Hindlimb muscle (tissue), 1 donor: ENCODE measurements at places on chromosomes 1 and 21.
A peak's percentile ranks its signal among the peaks of the same experiment; 100 is the strongest.

GRCh38 chr1:95340061-95340460 is 106.1 kb downstream of the RWDD3 start:
- DNase-seq, result no peak

GRCh38 chr1:151518431-151518830 is 7.2 kb downstream of the CGN start:
- DNase-seq, result no peak

DNA sequence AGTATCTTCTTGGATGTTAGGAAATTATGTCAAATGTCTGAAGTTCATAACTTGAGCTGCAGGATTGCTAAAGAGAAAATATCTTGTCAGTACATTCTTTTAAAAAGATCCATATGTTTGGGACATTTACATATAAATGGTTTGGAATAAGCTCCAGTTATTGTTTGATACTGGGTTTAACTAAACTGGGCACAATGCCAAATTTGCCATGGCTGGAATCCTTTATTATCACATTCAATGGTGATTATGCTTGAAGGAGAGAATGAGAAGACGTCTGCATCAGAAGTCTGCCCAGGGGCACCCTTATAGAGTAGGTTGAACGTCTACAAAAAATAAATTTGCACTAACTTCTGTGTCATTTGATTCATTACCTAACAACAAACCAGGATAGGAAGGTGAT is 652.5 kb downstream of the AMY1C start:
- no peak for DNase-seq

GRCh38 chr1:180000575-180000974 is 46.0 kb downstream of the CEP350 start:
- no peak for DNase-seq

- no peak for DNase-seq
Measured at GRCh38 chr21:44618504-44618903, 6.6 kb downstream of the KRTAP10-8 start.

DNA sequence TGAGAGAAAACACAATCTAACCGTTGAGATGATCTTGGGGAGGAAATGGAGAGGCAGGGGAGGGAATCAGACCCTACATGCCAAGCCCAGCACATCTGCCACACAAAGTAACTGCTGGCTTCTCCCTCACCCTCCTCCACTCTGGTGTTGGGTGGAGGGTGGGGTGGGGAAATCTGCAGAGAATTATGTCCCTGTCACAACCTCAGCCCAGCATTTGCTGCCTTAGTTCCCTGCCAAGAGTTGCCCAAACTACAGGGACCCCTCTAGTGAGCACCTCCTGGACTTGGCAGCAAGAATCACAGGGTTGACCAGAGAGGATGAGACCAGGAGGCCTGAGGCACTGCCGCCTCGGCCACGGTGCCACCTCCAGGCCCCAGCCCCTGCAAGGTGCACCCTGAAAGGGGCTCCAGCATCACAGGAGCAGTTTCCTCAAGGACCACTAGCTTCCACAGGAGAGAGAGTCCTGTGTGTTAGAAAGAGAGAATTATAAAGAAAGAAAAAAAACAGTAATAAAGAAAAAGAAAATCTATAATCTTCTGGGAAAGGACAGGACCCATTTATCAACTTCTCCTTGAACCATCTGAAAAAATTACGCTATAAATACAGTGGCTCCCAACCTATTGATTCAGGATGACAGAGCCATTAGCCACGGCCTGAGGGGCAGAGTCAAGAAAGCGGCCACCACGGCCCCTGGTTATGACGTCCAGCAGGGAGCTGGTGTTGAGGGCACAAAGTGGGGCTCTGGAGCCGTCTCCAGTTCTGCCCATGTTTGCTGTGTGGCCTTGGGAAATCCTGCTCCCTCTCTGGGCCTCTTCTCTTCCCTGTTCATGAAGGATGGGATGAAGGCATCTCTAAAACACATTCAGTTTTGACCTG is 451.7 kb downstream of the MATN1 start:
- no peak for DNase-seq

DNA sequence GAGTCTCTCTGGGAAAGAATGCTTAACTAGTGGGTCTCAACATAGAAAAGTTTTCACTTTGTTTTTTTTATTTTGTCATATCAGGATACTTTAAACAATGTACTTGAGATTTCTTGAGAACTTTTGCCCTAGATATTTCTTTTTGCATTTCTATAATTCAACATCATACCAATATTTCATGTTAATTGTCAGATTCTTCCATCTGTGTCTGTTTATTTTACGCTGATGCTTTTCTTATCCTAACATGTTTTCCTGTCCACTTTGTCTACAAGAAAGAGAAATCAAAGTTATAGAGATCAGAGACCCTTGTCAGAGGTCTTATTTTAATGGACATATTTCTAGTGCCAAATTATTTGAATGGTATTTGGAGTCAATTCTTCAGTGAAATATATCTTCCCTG is 95.5 kb upstream of the B3GALT2 start:
- DNase-seq, result no peak

DNA sequence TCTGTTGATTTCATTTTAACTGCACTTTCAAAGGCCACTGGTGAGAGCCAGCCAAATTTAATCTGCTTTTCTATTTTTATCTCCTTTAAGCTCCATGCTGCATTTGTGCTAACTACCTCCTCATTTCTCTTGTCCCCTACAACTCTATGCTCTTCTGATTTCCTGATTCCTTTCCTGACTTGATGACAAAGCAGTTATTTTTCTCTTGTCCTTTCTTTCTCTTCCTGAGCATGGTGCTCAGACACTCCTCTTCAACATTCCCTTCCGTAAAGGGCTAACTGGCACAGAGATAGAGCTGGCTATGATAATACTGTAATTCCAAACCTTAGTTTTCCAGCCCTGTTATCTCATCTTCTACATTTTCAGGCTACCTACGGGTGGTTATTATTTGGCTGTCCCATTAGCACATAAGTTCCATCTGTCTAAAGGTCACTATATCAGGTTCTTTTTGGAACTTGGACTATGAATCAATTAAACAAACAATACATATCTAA is 6.8 kb upstream of the BCAS2 start:
- DNase-seq, result no peak

- peak; percentile 19 for DNase-seq
Measured at GRCh38 chr1:246608616-246609376, 42.5 kb downstream of the CNST start.

DNA sequence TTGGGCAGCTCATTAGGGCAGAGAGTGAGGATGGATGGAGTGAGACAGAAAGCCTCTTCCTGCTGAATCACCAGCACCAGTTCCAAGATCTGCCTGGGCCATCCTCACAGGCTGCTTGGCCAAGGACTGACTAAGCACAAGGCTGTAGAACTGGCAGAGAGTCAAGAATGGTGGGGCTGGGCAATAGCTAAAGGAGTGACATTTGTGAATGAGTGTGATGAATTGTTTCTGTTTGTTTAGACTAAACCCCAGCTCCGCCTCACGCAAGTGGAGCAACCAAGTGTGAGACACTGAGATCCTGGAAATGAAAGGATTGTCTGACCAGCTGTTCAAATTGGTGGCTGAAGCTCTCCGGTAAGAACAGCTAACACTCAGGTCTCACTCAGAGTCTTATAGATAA is 38.6 kb downstream of the BRINP2 start:
- DNase-seq, result peak; percentile 9

- DNase-seq, result no peak
Measured at GRCh38 chr1:44642925-44643324, 31.4 kb downstream of the TMEM53 start.

DNA sequence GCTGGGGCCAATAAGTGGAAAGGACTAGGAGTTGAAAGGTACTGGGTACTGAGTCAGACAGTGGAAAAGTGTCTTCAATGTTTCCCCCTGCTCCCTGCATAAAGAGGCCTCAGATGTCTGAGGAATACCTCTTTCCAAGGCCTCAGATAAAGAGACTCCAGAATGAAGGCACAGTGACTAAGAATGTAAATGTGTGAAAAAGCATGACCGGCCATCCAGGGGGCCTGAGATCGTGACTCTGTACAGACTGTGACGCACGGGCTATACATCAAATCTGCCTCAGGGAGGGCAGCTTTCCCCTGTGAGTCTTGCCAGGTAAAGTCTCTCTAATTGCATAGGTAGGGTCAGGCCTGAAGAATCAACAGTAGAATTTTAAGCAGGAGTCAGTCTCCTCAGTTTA is 1690.5 kb downstream of the KCNT2 start:
- DNase-seq, result no peak

GRCh38 chr1:25055324-25055780 is 125.3 kb upstream of the RUNX3 start:
- no peak for DNase-seq

DNA sequence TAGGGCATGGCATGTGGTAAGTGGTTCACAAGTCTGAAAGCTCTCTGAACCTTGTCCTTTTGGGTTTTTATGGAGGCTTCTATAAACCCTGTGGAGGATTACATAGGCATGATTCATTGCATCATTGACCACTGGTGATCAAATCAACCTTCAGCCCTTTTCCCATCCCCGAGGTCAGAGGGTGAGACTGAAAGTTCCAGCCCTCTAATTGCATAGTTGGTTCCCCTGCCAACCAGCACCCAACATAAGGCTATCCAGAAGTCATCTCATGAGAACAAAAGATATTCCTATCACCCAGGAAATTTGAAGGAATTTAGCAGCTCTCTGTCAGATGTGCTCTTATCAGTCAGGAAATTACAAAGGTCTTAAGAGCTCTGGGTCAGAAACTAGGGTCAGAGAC is 89.5 kb upstream of the ARTN start:
- no peak for DNase-seq

DNA sequence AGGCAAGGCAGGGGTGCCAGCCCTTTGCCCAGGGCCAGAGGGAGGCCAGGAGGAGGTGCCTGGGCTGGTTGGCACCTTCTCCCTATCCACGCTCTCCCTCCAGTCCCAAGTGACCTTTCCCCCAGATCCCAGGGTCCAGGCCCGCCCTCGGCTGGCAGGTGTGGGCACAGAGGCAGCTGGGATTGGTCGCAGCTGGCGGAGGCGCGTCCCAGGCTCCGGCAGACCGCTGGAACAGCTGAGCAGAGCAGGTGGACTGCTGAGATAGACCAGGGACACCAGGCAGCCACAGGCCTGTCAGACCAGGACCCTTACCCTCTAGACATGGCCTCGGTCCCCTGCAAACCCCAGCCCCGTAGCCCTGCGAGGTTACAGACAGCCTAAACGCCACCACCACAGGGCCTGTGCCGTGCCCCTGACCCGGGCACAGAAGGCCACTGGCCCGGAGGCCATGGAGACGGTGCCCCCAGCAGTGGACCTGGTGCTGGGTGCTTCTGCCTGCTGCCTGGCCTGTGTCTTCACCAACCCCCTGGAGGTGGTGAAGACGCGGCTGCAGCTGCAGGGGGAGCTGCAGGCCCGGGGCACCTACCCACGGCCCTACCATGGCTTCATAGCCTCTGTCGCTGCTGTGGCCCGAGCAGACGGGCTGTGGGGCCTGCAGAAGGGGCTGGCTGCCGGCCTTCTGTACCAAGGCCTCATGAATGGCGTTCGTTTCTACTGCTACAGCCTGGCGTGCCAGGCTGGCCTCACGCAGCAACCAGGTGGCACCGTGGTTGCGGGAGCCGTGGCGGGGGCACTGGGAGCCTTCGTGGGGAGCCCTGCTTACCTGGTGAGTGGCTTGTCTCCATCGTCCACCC is at the start of gene SLC25A34:
TSS of gene SLC25A34 (plus strand) at position 221 of the 854 bp plus-strand sequence. CDS start at position 449, 228 bp downstream.
- DNase-seq, result no peak

DNA sequence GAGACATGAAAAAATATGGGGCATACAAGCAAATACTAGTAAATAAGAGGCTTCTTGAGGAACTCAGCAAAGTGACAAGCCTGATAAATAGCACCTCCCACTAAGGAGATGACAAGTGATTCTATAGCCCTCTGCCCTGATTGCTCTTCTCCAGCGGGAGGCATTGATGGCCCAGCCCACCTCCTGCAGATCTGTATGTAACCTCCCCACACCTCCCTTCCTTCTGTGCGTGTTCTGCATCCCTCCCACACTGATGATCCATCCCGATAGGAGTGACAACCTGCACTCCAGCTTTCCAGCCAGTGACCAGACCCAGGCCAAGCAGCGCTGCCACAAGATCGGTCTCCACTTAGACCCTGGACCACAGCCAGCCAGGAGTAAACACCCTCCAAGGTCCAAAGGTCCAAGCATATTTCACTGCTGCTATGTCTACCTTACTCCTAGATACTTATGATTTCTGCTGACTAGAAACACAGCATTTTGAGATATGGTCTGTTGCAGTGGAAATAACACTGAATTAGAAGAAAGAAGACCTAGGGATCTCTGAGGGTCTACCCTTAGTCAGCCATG is 176.1 kb downstream of the BRINP2 start:
- no peak for DNase-seq

GRCh38 chr1:195979646-195980045 is 628.6 kb downstream of the KCNT2 start:
- DNase-seq, result no peak

GRCh38 chr1:221840511-221841243 is 98.8 kb upstream of the DUSP10 start:
- DNase-seq, result no peak

DNA sequence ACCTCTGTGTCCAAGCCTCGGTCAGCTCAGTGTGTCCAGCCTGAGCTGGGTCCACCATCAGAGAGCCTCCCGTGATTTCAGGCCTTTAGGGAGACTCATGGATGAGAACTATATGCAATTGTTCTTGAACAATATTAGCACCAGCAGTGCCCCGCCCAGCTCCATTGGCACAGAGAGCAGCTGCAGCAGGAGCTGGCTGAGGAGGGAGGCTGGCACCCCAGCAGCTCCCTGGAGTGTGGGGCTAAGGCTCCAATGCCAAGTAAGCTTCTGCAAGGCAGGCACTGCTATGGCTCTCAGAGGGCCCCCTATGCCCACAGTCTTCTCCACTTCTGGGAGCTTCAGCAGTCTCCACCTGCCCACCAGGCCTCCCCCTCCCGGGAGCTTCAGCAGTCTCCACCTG is 593.3 kb downstream of the MATN1 start:
- no peak for DNase-seq

DNA sequence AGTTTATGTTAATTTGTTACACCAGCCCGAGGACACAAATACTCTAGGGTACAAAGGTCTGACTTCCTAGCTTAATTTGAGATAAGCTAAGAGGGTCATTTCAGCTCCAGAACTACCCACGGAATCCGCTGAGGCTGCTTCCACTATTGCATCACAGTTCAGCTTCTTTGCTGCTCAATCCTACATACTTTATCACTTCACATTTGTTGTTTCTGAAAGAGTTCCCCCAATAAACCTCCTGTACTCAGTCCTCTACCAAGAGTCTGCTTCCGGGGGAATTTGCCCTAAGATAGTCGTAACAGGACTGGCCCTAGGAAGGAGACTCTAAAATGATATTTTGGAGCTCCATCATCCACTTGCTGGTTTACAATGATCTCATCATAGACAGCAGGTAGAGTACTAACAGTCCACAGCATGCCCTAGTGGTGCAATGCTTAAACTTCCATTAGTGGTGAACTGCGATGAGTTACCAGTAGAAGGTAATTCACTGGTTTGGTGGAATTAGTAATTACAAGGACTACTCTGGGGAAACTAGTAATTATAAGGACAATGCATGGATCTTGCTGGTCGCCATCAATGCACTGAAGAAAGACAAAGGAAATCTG is 229.3 kb downstream of the USH2A start:
- DNase-seq, result no peak

DNA sequence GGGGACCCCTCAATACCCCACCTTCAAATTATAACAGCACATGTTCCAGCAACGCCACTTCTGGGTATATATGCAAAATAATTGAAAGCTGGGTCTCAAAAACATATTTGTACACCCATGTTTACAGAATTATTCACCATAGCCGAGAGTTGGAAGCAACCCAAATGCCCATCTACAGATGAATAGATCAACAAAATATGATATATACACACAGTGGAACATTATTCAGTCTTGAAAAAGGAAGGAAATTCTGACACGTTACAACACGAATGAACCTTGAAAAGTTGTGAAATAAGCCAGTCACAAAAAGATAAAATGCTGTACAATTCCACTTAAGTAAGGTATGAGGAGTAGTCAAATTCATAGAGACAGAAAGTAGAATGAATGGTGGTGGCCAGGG is 5.1 kb downstream of the TMCO4 start:
- no peak for DNase-seq
